ENCODE measurements at places on chromosomes 2 and 18. TPM values are rescaled to one million over a fixed set of nuclear protein-coding genes. Genes with fewer than 3 reads are reported as not detected.

Gene CCDC121
- total RNA-seq = 6.8 TPM

Gene ADCY3
- total RNA-seq = 12.8 TPM

Gene C2orf78
- not detected for total RNA-seq

Gene CRYGC
- total RNA-seq = not detected

Gene FAP
- total RNA-seq = 0.71 TPM

Gene MYO3B
- 0.05 TPM for total RNA-seq

Gene SPDYA
- 0.14 TPM for total RNA-seq

All from left ventricle myocardium inferior (tissue), 1 donor.